ENCODE measurements at places on chromosomes 12 and 14.

- no peak for DNase-seq
Observed at GRCh38 chr12:4420138-4420670, 25.4 kb downstream of the FGF6 start.

DNA sequence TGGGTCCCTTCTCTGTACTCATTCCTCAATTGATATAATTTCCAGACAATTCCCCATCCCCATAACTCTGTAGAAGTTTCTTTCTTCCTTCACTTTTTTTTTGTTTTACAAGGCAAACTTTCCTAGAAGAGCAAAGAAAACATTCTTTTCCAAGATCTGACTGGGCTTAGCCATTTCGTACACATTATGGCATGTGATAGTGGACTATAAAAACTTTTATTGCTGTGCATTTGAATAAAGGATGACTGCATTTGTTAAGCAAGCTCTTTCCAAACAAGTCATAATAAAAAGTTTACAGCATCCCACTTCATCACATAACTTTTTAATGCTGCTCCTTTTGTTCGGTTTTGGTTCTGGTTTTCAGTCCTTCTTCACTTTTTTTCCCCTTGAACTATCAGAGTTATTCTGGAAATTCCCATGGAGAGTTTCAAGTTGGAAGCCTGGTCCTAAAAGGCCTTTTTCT is 231.0 kb upstream of the HMGA2 start:
- DNase-seq = no peak

GRCh38 chr12:163406-163986 is 50.5 kb downstream of the SLC6A12 start:
- no peak for DNase-seq

DNA sequence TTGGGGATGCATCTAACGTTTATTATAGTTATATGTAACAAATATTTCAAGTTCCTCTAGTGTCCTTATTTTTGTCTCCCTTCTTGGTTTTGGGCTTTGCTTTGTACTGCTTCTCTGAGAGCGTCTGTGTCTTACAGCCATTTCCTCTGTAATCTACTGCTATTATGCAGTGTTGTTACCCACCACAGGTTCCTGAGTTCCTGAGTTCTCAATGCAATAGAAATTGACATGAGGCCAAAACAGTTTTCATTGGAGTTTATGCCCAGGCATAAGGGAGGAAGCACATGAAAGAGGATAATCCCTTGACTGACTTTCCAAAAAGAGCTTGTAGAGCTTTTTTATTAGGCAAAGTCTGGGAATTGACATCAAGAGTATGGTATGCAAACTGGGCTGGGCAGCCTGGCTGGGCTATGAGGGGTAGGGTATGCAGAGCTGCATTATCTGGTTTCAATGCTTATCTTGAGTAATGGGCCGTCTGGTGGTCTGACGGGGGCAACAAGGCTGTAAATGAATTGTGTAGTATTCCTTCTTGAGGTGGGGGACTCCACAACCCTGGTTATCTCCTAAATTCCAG is 722.5 kb upstream of the ATXN7L3B start:
- no peak for DNase-seq

DNA sequence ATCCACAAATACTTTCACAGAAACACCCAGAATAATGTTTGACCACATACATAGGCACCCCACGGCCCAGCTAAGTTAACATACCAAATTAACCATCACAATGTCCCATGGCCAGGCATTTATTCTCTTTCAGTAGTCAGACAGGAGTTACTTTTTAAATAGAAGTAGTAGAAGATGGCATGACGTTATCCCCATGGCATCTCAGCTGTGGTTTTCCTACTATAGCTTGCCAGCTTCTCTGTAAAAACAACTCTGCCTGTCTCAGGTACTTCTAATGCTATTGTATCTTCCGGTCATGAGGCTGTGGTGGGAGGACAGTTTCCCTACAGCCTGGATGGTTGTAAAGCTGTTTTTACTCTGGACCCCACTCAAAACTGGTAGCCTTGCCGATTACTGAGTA is 19.3 kb downstream of the CTSG start:
- no peak for DNase-seq

DNA sequence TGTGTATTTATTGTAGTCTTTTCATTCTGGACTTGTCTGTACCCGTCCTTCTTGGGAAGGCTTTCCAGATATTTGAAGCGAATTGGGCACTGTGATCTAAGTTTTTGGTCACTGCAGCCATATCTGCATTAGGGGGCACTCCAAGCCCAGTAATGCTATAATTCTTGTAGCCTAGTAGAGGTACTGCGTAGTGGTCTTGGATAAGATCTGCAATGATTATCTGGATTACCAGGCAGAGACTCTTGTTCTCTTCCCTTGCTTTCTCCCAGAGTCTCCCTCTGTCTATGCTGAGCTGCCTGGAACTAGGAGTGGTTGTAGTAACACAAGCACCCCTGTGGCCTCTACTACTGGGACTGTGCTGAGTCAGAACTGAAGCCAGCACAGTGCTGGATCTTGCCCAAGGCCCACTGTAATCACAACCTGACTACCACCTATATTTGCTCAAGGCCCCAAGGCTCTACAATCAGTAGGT is 30.0 kb downstream of the SLC38A2 start:
- DNase-seq = no peak
